Stimulated activated CD4-positive, alpha-beta T cell treated with anti-CD3 and anti-CD28 coated beads, Interleukin-1b, Interleukin-23, amount 100 ng/mL, for 1 hour (primary cell): ENCODE measurements at places on chromosomes 5 and 9.

DNA sequence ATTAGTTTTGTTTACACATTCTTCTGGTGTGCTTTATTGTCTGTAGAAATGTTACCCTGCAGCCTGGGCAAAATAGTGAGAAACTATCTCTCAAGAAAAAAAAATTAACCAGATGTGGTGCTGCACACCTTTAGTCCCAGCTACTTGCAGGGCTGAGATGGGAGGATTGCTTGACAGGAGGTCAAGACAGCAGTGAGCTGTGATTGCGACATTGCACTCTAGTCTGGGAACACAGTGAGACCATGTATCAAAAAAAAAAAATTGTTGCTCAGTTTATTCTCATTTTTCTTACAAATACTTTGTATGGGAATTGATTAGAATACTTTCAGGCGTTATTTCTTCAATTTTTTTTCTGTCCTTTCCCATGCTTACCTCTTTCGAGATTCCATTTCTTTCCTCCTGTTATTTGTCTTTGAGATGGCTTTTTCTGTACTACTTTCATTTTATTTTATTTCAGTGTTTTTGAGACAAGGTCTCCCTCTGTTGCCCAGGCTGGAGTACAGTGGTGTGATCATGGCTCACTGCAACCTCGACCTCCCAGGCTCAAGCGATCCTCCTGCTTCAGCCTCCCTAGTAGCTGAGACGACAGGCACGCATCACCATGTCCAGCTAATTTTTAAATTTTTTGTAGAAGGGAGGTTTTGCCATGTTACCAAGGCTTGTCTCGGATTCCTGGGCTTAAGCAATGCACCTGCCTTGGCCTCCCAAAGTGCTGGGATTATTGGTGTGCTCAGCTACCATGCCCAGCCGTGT, 24.9 kb downstream of the TENT2 start:
- no peak for DNase-seq

- no peak for DNase-seq
Measured at GRCh38 chr9:98983295-98984268, 39.9 kb downstream of the COL15A1 start.

DNA sequence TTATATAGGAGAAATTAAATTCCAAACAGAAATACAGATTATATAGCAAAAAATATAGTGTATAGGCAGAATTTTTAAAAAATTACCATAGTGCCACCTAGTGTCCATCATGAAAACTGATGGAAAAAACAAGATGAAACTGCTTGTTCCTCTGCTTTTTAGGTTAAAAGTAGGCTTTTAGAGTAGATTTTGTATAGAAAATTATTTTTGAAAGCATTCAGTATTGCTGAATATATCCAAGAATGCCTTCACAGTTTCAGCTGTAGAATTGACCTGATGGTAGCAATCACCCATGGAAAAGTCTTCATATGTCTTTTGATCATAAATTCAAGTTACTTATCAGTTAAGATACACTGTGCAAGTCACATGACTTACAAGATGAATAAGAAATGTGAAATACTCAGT, 19.7 kb downstream of the RIOK2 start:
- DNase-seq: no peak

DNA sequence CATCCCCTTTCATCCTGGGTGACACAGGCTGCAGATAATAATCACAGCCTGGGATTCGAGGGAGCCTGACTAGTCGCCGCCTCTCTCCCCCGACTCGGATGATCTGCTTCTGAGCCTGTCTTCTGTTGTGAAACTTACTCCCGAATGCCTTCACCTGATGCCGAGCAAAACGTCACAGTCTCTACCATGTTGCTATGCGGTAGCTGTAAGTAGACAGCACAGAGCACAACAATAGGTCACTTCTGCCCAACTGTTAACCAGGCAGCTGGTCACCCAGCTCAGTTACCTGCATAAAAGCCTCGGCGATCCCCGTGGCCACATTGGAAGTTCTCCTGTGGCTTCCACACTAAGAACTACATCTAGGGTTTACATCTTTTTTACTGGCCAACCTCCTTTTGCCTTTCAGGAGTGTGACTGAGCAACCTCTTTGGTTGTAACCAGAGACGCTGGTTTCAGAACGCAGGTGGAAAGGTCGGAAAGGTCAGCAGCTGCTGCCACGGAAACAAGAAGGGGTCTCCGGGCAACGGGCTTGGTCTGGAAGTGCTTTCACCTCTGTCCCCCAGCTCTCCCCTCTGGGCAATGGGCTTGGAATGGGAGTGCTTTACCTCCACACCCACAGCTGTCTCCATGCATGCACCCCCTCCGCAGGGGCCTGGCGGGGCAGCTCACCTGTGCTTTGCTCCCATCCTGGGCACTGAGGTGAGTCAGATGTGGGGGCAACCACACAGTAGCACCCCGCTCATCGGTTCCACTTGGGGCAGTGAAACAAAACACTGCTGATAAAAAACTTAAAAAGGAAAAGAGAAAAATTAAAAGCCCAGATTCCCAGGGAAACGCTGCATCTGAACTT, 7.6 kb upstream of the PPP1R26 start:
- DNase-seq: no peak

DNA sequence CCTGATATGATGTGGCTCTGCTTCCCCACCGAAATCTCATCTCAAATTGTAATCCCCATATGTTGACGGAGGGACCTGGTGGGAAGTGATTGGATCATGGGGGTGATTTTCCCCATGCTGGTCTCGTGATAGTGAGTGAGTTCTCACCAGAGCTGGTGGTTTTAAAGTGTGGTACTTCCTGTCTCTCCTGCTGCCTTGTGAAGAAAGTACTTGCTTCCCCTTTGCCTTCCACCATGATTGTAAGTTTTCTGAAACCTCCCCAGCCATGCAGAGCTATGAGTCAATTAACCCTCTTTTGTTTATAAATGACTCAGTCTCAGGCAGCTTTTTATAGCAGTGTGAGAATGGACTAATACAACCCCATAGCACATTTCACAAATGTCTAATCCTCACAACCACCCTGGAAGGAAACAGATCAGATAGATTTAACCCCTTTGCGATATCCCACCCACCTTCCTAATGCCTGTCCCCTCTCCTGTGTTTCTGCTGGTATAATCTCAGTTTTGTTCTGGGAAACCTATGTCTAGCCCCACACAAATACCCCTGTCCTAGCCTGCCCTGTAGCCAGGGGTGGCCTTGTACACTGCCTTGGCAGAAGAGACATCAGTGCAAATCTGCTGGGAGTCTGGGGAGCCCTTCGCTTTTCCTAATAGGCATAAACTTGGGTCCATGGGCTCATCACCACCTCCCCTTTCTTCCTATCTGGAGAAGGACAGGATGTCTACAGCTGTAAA, 157.0 kb upstream of the RAI14 start:
- no peak for DNase-seq

- no peak for DNase-seq
Measured at GRCh38 chr5:74631081-74631953, 9.2 kb downstream of the ENC1 start.
